ENCODE measurements at places on chromosomes 3 and 15.

- no peak for DNase-seq
These were observed 670 bp upstream of the ACAP2 start for GRCh38 chr3:195443391-195443989.

DNA sequence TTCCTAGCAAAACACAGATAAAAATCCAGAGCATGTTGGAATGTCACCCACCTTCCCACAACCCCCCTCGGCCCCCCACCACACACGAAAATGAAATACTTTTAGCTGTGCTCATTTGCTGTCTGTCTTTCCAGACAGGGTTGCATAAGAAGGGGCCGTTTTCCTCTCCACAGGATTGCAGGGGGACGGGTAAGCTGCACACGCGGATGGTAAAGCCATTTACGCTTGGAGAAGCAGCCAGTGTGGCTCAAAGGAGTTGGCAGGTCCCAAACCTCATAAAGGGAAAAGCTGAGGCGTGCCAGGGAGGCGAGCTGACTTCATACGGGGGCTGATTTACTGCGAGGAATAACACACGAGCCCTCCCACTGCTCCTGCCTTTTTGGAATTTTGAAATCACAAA, 47.4 kb upstream of the ITGA11 start:
- DNase-seq, result no peak

GRCh38 chr3:195549931-195550519, 6.9 kb upstream of the PPP1R2 start:
- DNase-seq, result no peak

DNA sequence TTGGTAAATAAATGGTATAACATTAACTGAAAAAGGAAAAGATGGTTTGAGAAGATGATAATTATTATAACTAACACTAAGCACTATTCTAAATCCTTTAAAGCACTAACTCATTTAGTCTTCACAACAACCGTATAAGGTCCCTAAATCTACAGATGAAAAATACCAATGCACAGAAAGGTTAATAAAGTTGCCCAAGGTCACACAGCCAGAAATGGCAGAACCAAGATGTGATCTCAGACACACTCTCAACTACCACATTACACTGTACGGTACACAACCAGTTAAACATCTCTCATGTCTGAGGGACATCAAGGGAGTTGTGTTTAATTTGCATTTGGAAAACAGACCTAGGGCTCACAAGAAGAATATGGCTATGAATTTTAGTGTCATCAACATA, 23.1 kb downstream of the RAB27A start:
- no peak for DNase-seq

- DNase-seq, result no peak
These were observed 912.7 kb downstream of the TUSC7 start for GRCh38 chr3:117622171-117622841.

DNA sequence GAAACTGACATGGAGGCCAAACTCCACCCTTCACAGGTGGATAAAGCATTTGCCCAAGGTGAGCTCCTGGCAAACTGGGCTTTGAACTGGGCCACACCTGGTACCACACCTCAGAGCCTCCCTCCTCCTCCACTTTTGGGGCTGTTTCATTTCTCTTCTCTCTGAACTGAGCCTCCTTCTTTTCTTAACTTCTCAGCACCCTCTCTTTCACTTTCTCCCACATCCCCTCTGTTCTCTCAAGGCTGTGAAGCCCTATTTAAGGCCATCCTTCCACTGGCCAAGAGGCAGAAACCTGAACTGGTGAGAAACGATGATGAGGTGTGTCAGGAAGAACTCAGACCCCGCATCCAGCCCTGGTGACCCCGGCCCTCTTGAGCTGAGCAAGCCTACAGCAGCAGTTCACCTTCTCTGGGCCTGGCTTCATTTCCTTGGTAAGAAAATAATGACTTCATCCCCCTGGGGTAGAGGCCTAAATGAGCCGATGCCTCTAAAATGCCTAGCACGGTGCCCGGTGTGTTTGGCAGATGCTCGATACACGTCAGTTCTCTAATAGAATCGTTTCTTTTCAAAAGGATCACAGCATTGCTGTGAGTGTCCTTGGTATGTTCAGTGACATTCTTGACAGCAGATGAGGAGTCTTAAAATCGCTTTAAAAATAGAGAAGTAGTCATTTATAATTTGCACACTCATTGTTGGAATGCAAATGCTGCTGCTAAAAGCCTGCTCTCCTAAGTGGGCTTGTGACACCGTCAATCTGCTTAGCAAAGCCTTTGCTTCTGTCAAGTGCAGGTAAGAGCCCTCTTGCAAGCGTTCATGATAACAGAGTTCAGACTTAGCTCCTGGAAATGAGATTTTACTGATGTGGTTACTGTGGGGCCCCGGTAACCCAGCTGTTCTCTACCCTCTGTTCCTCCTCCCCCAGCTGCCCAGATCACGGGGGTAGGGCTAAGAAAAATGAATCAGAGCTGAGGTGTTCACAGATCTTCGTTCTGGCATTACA, 97.7 kb upstream of the ATP2B2 start:
- DNase-seq, result no peak

DNA sequence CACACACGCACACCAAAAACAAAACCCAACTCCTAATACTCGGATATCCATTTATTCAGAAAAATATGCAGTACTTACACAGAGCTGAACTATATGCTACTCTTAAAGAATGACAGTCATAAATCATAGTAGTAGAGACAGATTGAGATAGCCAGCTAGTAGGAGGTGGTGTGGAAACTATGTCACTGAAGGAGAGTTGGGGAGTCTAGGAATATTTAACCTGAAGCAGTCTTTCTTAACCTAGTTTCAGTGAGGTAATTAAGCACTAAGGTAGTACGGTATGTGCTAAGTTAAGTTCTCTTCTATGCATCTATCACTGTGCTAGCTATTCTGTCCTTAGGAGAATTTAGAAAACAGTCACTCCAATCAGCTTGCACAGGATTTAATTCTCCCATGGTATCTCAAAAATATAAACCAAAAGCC, 54.2 kb downstream of the ANKRD28 start:
- DNase-seq, result no peak

GRCh38 chr3:169954142-169954756, 12.4 kb upstream of the SEC62 start:
- DNase-seq, result no peak

- DNase-seq, result peak; percentile 23
These were observed at the start of gene CASR for GRCh38 chr3:122183521-122183892. Gene CASR (plus strand): TSS chr3:122183668. CDS start chr3:122254190, 70,522 bp downstream.

DNA sequence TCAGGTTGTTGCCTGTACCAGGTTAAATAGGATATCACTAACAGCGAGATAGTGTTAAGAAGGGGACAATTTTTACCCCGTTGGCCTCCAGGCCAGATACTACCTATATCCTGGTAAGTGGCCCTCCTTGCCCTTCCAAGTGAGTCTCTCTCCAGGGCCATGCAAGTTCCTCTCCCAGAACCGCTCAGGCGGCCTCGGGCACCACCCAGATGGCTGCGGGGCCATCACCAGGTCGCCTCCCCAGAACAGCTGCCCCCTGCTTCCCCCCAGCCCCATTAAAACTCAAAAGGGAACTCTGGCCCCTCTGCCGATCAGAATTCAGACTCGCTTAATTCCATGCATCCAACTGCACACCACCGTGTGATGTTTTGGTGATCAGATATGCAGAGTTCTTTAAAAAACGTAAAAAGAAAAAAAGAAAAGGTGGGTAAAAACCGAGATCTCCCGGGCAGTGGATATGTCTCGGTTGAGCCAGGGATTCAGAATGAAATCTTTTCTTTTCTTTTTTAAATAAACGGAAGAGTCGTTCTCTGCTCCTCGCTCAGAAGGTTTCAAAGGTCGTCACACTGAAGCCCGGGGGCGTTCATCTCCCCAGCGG, 1.9 kb upstream of the TRIM71 start:
- DNase-seq, result no peak

- DNase-seq, result no peak
These were observed 2.9 kb downstream of the ZNF385D start for GRCh38 chr3:21747966-21748555.

GRCh38 chr3:38614651-38615352, 34.7 kb downstream of the SCN5A start:
- DNase-seq, result no peak

DNA sequence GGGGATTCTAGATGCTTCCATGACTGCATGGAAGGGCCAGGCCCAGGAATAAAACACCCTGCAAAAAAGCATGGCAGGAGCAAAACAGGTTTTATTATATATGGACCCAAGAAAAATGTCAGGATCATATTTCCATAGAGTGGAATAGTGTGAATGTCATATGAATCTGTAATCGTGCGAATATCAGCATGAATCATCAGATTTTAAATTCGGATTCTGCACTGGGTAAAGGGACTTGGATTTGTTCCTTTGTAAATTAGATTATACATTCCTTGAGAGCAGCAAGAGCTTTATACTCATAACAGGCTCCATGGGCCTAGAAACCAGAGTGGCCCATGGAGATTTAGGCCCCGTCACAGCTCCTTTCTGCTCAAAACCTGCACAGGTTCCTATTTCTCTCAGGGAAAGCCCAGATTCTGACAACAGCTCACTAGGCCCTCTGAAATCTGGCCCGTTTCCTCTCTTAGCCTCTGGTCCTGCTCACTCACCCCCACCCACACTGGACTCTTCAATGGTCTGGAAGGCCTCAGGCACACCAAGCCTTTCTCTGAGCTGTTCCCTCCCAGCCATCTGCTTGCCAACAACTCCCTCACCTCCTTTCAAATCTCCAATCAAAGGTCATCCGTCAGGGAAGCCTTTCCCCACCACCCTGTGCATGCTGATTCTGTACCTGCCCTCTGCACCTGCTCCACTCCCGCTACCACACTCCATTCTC, 76.0 kb downstream of the FEM1B start:
- no peak for DNase-seq

DNA sequence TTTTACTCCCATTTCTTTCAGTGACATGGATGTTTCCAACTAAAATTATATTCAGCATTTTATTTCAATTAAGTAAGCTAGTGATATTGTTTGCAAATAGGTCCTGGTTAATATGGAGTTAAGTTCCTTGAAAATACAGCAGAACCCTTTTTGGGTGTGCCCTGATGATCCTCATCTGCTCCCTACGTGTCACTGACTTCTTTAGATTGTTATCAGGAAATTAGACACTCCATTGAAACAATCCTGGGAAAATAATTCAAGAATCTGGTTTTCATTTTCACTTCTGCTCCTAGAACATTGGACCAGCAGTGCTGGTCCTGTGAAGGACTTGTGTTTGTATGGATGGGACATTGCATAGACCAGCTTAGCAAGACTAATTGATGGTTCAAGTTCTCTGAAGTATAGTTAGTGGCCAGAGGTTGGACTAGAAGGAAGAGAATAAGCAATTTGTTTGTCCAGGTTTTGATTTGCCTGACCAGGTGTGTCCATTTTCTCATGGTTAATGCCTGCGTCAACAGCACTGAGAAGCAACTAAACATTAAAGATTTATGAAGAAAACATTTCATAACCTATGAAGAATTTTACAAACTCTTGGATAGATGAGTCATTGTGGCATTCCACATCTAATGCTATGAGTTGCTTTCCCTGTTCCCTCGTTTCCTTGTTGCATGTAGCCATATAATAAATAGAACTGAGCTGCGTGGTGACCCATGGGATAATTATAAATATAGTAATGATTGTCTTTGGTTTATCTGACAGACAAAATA, 95.8 kb downstream of the ZPLD1 start:
- no peak for DNase-seq

DNA sequence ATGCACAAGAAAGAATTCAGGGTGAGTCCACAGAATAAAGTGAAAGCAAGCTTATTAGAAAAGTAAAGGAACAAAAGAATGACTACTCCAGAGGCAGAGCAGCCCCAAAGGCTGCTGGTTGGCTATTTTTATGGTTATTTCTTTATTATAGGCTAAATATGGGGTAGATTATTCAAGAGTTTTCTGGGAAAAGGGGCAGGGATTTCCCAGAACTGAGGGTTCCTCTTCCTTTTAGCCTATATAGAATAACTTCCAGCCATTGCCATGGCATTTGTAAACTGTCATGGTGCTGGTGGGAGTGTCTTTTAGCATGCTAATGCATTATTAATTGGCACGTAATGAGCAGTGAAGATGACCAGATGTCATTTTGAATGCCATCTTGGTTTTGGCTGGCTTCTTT, 13.6 kb downstream of the GLDN start:
- DNase-seq, result no peak

DNA sequence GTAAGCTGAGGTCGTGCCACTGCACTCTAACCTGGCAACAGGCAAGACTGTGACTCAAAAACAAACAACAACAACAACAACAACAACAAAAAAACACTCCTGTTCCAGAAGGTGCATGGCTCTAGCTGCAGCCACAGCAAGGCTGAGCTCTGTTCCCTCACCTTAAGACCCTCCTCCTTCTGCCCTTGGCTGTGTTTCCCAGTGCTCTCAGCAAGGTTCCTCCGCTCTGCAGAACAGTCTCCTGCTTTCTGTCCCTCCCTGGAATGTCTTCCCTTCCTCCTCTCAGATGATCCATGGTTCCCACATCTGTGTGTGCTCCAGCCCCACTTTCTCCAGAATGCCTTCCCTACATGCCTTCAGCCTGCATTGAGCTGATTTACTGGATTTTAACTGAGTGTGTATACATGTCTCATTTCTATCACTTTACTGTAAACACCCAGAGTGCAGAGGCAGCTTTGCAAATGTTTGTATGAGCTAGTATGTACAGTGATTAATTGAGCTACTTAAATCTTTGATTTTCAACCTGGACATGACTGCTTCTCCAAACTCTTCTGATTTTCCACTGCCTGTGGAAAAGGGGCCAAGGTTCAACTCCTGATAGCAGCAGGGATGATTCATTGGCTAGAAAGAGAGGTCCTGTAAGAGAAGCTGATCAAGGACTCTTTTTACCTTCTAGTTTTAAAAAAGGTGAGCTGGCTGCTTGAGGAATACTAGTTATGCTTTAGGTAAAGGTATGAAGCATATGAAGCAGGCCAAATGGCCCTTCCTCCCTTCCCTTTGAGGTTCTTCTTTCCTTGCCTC, 14.7 kb downstream of the ANKUB1 start:
- no peak for DNase-seq

GRCh38 chr15:45429941-45430792, 51.8 kb upstream of the GATM start:
- peak; percentile 92 for DNase-seq

- no peak for DNase-seq
These were observed 506 bp downstream of the RAD51 start for GRCh38 chr15:40695469-40695890.

GRCh38 chr3:49476563-49476962, 6.5 kb downstream of the DAG1 start:
- no peak for DNase-seq

GRCh38 chr3:61903931-61904657, 342.7 kb downstream of the PTPRG start:
- no peak for DNase-seq

GRCh38 chr15:41943543-41944312, 28.6 kb downstream of the EHD4 start:
- no peak for DNase-seq

GRCh38 chr3:85801955-85802354, 843.2 kb downstream of the CADM2 start:
- peak; percentile 30 for DNase-seq

GRCh38 chr15:90471769-90472168, 58.0 kb upstream of the CRTC3 start:
- DNase-seq, result no peak

GRCh38 chr3:129528589-129529100, at the start of gene RHO:
Gene RHO (plus strand): TSS chr3:129528639. CDS start chr3:129528734, 95 bp downstream.
- no peak for DNase-seq

All from iPS-NIHi11 (cell line).